ENCODE measurements at places on chromosomes 2 and 18.

- DNase-seq, result no peak
These were observed 26.5 kb downstream of the PGAP1 start for GRCh38 chr2:196899976-196900375.

DNA sequence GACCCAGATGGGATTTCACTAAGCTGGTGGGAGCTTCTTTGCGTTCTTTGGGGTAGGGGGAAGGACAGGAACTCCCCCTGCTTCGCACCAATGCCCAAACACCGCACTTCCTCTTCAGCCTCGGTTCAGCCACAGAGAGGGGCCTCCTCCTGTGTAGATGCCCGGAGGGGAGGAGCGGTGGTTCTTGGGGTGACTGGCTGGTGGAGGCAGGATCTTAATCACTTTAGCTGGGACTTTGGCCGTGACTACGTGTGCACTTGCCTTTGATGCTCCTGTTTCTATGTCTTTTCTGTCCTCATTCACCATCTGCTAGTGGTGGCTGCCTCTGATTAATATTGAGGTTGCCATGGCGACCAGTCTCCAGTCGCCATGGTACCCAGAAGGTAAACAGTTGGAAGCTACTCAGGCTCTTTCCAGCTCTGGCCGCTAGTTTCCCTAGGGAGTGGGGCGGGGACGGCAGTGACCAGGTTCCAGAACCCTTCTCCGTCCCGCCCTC is 1.9 kb downstream of the CNGA3 start:
- DNase-seq, result peak; percentile 25

GRCh38 chr2:193679847-193680246 is 1485.1 kb upstream of the TMEFF2 start:
- peak; percentile 9 for DNase-seq

DNA sequence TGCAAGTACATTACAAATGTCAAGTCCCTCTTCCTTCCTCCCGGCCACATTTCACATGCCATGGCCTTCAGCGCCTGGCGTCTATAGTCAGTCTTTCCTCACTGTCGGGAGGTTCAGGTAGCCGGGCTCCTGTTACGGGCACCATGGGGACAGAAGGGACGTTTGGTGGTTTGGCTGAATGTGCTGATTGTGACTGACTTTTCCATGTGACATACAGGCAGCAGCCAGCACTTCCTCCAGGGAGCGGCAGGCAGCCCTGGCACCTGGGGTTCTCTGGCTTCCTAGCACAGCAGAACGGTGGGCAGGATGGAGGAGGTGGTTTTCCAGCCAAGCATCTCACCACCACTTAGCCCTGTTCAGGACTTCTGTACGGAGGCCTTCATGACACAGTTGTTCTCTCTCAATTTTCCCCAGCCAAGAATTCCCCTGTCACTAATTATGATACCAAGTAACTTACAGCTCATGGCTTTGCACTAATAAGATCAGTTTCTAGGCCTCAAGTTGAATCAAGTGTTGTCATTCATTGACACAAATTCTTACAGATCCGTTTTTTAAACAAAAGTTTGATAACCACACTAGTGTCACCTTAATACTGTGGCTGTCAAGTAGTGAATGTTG is 83.9 kb upstream of the REV1 start:
- no peak for DNase-seq

GRCh38 chr2:121501554-121501953 is 29.1 kb upstream of the RNU4ATAC start:
- DNase-seq, result no peak

DNA sequence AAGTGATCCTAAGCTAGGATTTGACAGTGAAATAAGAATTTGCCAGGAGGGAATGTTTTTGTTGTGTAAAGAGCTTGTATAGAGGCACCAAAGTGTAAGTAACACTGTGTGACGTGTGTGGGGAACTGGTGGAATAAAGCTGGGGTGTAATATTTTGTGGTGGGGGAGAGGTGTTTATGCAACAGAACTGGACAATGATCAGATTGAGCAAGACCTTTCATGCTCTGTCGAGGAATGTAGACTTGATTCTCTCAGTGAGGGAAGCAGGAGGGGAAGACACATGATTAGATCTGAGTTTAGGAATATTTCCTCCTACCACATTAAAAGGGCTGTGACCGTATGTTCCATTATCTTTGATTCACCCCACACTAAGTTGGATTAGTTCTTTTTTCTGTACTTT is 43.6 kb downstream of the EFEMP1 start:
- DNase-seq, result no peak

DNA sequence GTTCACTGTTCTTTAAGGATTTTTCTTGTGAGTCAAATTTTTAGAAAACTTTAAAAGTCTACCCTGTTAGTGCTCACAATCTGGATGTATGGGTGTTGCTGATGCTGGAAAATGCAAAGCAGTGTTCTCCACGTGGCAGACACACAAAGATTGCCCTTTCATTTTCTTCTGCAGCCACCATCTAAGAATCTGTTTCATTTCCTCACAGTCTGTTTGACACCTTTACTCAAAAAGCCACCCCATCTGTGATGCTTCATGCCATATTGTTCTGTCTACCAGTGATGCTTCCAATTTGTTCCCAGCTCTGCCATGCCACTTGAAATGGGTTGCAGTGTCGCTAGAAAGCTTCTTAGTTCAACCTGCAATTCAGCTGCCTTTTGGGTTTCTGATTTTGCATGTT is 464.2 kb upstream of the UBE2E3 start:
- no peak for DNase-seq

- DNase-seq, result no peak
These were observed 36.1 kb upstream of the MYO3B start for GRCh38 chr2:170141865-170142264.

DNA sequence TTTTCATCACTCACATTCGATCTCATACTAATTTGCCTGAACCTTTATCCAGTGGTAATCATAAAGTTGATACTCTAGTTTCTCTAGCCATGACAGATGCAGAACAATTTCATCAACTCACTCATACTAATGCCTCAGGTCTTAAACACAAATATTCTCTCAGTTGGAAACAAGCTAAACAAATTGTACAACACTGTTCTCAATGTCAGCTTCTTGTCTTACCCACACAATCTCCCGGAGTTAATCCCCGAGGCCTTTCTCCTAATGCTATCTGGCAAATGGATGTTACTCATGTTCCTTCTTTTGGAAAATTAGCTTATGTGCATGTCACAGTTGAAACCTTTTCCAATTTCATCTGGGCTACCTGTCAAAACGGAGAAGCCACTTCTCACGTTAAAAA is 11.5 kb upstream of the CNOT11 start:
- DNase-seq, result no peak

GRCh38 chr2:221818616-221819320 is 246.7 kb upstream of the EPHA4 start:
- no peak for DNase-seq

- no peak for DNase-seq
These were observed 42.1 kb downstream of the NHEJ1 start for GRCh38 chr2:219118504-219118903.

GRCh38 chr2:236956031-236956618 is 129.6 kb upstream of the COPS8 start:
- DNase-seq, result no peak

Measured in osteoblast (primary cell).